ENCODE measurements at places on chromosomes 16 and 17. TPM values are rescaled to one million over a fixed set of nuclear protein-coding genes. Genes with fewer than 3 reads are reported as not detected.

ABCC3 gene
- 1.4 TPM for total RNA-seq

CA5A gene
- not detected for total RNA-seq

SKAP1 gene
- not detected for total RNA-seq

STX4 gene
- total RNA-seq = 17.1 TPM

DNAAF1 gene
- not detected for total RNA-seq

COG8 gene
- 24.4 TPM for total RNA-seq

MAPT gene
- total RNA-seq = 23.0 TPM

ATP1B2 gene
- total RNA-seq = 1.2 TPM

ZACN gene
- total RNA-seq = not detected

CACNG1 gene
- not detected for total RNA-seq

HASPIN gene
- total RNA-seq = not detected

KRT33A gene
- total RNA-seq = not detected

SLC25A10 gene
- total RNA-seq = 6.6 TPM

DNA sequence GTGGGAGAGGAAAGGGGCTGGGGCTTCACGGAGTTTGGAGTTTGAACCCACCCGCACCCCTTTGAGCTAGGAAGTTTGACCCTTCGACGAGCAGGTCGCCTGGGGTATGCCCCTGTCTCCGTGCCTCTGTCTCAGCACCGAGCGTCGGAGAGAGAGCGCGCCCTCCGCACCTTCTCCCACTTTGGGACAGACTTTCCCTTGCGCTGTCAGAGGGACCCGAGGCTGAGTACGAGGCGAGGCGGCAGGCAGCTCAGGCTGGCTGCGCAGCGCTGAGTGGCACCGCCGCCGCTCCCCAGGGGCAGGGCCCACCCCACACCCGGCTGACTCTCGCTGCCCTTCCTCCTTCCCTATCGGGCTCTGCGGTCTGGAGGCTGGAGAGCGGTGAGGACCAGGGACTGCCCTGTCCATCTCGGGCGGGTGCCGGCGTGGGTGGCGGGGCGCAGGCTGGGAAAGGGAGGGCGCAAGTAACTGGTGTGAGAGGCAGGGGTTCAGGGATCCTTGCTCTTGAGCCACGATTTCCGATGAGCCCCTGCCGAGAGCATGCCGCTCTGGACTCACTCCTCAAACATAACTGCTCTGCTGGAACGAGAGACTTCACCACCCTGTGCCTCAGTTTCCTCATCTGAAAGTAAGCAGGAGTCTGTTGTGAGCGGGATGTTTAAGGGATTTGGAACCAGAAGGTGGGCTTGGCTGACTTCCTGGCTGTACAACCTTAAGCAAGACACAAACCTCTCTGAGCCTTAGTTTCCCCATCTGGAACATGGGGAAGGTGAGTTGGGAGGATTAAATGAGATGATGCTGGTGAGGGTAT lies 981 bp downstream of the BEAN1 start:
- peak overlapping the region; percentile 59 for H3K4me3 ChIP-seq
- peaks cover 4% of the 10 kb centered on the region for H3K27me3 ChIP-seq
- H3K27ac ChIP-seq = no peak overlapping the region
- DNase-seq = no peak

- no peaks in the 10 kb centered on the region for H3K27me3 ChIP-seq
- no peaks in the 10 kb centered on the region for H3K36me3 ChIP-seq
- no peak overlapping the region for H3K27ac ChIP-seq
- no peaks in the 10 kb centered on the region for H3K4me1 ChIP-seq
- no peak overlapping the region for H3K4me3 ChIP-seq
- DNase-seq = no peak
Observed at GRCh38 chr16:15803618-15804017, 53.2 kb downstream of the MYH11 start.

- H3K36me3 ChIP-seq = peaks cover 19% of the 10 kb centered on the region
- H3K4me1 ChIP-seq = no peaks in the 10 kb centered on the region
- no peaks in the 10 kb centered on the region for H3K27me3 ChIP-seq
- H3K4me3 ChIP-seq = no peak overlapping the region
- peak; percentile 84 for DNase-seq
Observed at GRCh38 chr16:70788668-70789594, 12.0 kb downstream of the VAC14 start.

- DNase-seq = no peak
- H3K36me3 ChIP-seq = peaks cover 3% of the 10 kb centered on the region
- H3K27ac ChIP-seq = no peak overlapping the region
- H3K4me1 ChIP-seq = peaks cover 21% of the 10 kb centered on the region
- H3K27me3 ChIP-seq = no peaks in the 10 kb centered on the region
- H3K4me3 ChIP-seq = no peak overlapping the region
Observed at GRCh38 chr17:82754297-82755208, 2.7 kb downstream of the TBCD start.

DNA sequence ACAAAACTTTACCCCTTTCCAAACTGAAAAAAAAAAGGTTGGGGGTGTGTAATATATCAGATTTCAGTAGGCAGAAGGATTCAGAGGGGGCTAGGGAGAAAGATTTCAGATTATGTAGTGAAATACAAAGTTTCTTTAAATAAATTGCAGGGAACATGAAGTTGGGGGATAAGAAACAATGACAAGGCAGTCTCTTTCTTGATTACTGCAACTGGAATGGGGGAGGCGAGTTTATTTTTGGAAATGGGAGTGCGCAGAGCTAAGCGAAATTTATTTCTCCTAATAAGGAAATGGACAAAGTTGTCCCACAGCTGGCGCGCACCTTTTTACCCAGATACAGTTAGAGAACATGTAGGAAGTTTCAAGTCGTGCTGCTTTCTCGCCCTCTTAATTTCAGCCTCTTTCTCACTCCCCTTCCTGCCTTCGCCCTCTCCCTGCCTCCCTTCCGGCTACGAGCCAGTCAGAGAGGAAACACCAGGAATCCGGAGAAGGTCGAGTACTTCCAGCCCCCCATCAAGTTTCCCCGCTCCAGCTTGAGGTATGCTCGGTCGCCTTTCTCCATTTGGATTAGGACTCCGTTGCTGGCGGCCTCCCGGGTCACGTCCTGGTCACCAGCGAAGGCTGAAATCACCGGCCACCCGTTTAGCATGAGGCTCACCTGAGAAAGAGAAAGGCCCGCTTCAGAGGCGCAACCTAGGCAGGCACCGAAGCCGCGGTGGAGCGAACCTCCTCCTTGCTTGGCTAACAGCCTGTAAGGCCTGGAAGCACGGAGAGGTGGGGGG lies 2.5 kb downstream of the CBLN1 start:
- H3K4me1 ChIP-seq = no peaks in the 10 kb centered on the region
- DNase-seq = no peak
- no peaks in the 10 kb centered on the region for H3K36me3 ChIP-seq

- H3K27me3 ChIP-seq = no peaks in the 10 kb centered on the region
- no peaks in the 10 kb centered on the region for H3K36me3 ChIP-seq
- no peaks in the 10 kb centered on the region for H3K4me1 ChIP-seq
- peak; percentile 30 for DNase-seq
- H3K4me3 ChIP-seq = no peak overlapping the region
- H3K27ac ChIP-seq = no peak overlapping the region
Observed at GRCh38 chr17:8828517-8828875, 29.3 kb upstream of the MFSD6L start.

DNA sequence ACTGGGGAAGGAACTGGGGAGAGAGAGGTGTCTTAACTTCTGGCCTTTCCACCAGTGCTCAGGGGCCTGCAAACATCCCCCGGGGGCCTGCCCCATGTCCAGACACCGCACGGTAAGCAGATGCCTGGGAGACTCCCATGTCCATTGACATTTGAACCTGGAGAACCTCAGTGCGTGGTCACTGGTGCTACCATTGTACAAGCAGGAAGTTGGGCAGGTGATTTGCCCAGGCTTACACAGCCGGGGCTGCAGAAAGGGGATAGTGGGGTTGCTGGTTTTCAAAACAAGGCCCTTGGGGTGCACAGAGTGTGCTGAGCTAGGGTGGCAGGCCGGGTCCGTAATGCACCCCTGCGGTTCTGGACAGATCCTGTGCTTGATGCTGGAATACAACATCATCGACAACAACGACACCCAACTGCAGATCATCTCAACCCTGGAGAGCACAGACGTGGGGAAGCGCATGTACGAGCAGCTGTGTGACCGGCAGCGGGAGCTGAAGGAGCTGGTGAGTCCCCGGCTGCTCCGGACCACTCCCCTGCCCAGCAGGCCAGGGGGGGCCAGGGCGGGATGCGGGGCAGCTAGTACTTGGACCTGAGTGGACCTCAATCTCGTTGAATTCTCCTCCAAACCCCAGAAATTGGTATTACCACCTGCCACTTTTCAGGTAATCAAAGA lies 77.7 kb upstream of the PLCG2 start:
- no peak overlapping the region for H3K27ac ChIP-seq
- H3K27me3 ChIP-seq = no peaks in the 10 kb centered on the region
- H3K36me3 ChIP-seq = peaks cover 28% of the 10 kb centered on the region
- H3K4me1 ChIP-seq = peaks cover 14% of the 10 kb centered on the region
- no peak overlapping the region for H3K4me3 ChIP-seq

GRCh38 chr16:84819644-84820304 lies at the start of gene CRISPLD2:
TSS of gene CRISPLD2 (plus strand) at chr16:84819985. CDS start at chr16:84838496, 18,511 bp downstream.
- H3K4me3 ChIP-seq = peak within 1 kb of the TSS; percentile 46
- no peaks in the 10 kb centered on the region for H3K4me1 ChIP-seq
- H3K36me3 ChIP-seq = no peaks in the 10 kb centered on the region
- H3K27ac ChIP-seq = peak within 1 kb of the TSS; percentile 85
- H3K27me3 ChIP-seq = no peaks in the 10 kb centered on the region

DNA sequence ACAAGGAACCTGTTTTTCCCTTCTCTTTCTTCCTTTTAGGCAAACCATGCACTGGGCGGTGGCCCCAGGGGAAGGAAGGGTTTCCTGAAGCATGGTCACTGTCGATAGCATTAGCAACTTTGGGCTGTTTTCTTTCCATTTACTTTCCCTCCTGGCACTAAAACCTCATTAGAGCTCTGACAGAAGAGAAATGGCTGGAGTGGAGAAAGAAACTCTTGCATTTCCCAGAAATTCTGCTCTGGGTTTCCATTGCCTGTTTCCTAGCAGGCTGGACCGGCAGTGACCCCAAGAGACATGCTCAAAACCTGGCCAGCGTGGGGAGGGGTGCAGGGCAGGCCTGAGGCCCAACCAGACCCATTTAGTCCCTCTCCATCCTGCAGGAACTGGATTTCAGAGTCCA lies 230.7 kb upstream of the CCL2 start:
- no peaks in the 10 kb centered on the region for H3K36me3 ChIP-seq
- no peak overlapping the region for H3K4me3 ChIP-seq
- H3K4me1 ChIP-seq = no peaks in the 10 kb centered on the region
- no peak for DNase-seq
- no peaks in the 10 kb centered on the region for H3K27me3 ChIP-seq
- H3K27ac ChIP-seq = no peak overlapping the region

DNA sequence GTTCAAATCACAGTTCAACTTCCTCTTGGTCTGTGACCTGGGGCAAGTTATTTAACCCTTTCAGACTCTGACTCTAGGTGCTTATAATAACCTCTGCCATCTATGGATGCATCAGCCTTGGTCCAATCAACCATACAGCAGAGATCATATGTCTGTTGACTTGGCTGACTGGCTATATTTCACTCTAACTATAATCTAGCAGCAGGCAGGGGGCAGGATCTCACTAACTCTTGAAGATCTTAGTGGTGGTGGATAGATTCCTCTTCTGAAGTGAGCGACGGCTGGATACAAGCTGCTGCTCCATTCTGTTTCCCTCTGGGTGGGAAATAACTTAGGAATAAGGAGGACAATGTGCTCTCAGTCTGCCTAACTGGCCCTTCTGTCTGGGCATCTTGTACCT lies 146.6 kb downstream of the SKAP1 start:
- no peak overlapping the region for H3K27ac ChIP-seq
- no peaks in the 10 kb centered on the region for H3K4me1 ChIP-seq
- H3K36me3 ChIP-seq = no peaks in the 10 kb centered on the region
- H3K27me3 ChIP-seq = no peaks in the 10 kb centered on the region

DNA sequence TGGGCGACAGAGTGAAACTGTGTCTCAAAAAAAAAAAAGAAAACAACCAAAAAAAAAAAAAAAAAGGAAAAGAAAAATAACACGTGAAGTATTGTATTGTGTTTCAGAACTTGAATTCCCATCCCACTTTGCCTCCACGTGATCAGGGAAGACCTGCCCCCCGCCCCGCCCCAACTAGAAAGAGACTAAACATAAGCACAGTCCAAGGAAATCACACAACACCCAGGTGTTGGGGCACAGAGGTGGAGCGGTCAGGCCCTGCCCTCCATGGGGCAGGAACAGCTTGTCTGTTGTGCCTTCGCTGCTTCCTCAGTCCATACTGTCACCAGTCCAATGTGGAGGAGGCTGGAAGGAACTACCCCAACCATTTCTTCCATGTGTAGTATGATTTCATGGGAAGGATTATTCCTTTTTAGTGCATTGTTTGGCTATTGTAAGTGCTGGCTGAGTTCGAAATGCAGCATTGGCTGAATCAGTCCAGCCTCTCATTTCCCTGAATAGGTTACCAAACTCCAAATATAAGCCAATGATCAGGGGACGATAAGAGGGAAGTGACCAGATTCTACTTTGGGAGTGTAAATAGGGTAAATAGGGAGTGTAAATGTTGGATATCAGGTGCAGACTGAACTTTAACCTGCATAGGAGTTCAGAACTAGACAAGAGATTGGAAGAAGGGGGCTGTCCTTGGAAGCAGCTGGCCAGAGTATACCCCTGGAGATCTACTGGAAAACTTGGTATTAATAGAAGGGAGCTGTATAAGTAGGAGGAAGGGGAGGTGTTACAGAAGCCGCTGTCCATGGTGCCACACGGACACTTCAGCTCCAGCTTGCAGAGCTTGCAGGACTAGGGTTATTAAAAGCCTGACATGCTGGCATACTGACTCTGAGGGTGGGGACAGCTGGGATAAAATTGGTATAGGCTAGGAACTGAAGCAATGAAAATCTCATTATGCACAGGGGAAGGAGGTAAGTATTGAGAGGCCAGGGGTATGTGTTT lies 50.7 kb downstream of the TANGO6 start:
- H3K27ac ChIP-seq = no peak overlapping the region
- H3K4me1 ChIP-seq = no peaks in the 10 kb centered on the region
- DNase-seq = no peak

- DNase-seq = no peak
- no peak overlapping the region for H3K4me3 ChIP-seq
- no peaks in the 10 kb centered on the region for H3K36me3 ChIP-seq
Observed at GRCh38 chr17:61009663-61010062, 332.0 kb downstream of the BCAS3 start.

DNA sequence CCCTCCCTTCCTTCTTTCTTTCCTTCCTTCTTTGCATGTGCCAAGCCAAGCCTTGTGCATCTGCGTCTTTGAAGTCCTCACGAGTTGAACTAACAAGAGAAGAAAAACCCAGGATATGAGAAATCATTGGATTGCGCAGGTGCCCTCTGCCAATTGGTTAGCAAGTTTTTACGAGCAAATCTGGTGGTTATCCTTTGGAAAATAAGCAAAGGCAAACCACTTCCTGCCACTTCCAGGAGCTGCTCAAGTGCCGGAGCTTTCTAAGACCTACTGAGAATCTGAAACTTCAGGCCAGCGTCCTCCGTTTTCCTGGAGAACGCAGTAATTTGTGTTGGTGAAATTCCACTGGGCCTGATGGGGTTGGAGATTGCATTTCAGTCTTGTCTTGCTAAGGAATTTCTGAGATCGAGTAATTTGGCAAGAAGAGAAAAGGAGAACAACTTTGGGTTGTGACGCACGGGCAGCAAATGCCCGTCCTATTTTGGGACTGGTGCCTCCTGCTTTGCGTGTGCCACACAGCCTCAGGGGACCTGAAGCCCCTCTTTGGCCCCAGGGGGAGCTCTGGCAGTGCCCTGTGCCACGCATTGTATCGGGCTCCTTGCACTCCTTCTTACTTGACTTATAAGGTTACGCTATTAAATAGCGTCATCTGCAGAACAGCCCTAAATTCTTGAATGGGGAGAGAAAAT lies 56.4 kb downstream of the CMIP start:
- H3K27ac ChIP-seq = peak overlapping the region; percentile 33
- DNase-seq = no peak
- no peaks in the 10 kb centered on the region for H3K36me3 ChIP-seq
- H3K4me1 ChIP-seq = peaks cover 30% of the 10 kb centered on the region

GRCh38 chr17:42997984-42998938 lies at the start of gene RPL27:
TSS of gene RPL27 (plus strand) at chr17:42998419. CDS start at chr17:42998751, 332 bp downstream.
- peak within 1 kb of the TSS; percentile 73 for H3K4me3 ChIP-seq
- H3K27ac ChIP-seq = peak within 1 kb of the TSS; percentile 87
- H3K27me3 ChIP-seq = no peaks in the 10 kb centered on the region
- H3K36me3 ChIP-seq = peaks cover 38% of the 10 kb centered on the region
